ENCODE measurements at places on chromosomes 7 and 10.
A peak's percentile ranks its signal among the peaks of the same experiment; 100 is the strongest.

DNA sequence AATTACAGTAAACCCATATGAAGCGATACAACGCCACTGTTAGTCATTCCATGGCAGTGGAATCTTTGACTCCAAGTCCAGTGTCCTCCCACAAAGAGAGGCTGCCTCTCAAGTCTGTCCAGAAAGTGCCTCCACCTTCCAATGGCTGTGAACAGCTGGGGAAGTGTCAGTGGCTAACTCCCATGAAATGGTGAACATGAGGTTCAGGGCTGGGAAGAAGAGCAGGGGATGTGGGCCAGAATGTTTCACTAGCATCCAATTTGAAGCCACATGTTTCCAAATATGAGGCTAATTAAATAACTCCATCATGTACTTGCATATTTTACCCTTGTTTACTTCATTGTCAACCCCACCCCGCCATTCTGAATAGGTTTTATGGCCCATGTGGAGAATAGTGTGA is 53.1 kb upstream of the CHST15 start:
- DNase-seq: no peak

GRCh38 chr10:17836942-17837341 is 27.8 kb downstream of the MRC1 start:
- DNase-seq: peak; percentile 9

GRCh38 chr7:121395494-121395960 is 581 bp downstream of the FAM3C start:
- DNase-seq: peak; percentile 31

DNA sequence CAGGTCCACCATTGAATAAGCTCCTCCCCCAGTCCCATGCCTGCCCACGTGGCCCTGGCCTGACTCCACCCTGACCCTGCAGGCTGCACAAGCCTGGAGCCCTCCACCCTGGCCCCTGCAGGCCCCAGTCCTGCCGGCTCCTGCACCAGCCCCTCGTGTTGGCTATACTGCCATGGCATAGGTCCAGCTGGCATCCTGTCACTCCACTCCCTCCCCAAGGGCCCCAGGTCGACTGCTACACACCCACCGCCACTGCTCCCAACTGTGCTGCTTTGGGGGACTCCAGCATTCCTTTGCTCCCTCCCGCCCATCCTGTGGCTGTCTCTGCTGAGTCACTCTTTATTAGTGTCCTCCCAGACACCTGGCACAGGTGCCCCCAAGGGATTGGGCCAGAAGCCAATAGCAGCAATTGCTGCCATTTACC is 32.4 kb upstream of the HSPA12A start:
- no peak for DNase-seq

GRCh38 chr7:84142726-84143125 is 51.9 kb downstream of the SEMA3A start:
- DNase-seq: no peak

- no peak for DNase-seq
Observed at GRCh38 chr7:45922810-45923209, 1.7 kb upstream of the IGFBP3 start.

DNA sequence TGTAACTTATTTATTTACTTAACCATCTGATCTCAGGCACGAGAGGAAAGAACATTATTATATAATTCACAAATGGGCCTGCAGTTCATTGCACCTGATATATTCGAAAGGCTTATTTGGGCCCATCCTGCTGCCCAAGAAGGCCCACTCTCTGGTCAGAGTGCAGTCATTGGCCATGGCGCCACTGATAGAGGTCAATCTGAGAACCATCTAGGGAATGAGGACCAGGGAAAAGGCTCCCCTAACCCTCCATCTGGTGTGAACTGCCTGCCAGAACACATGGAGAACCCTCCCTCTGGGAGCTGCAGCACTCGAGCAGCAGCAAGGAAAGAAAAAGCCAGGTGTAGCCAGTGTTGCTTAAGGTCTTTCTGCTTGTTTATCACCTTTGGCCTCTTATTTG is 136.6 kb downstream of the REEP3 start:
- DNase-seq: no peak

DNA sequence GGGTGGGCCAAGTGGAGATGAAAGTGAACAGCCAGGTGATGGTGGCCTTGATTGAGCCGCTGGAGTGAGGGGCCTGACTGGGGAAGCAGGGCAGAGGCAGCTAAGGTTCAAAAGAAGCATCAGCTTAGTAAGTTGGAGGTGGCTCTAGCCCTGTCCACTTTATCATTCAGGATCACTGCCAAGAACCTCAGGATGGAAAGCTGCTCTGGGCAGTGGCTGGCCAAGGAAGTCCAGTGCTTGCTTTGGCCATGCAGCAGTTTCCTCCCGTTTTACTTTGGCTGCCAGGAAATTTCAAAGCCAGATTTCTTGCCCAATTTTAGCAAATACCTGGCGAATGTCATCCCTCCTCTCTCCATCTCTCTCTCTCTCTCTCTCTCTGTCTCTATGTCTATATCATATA is 384.9 kb downstream of the PLXNA4 start:
- no peak for DNase-seq

GRCh38 chr7:96400518-96400917 is 78.6 kb upstream of the SLC25A13 start:
- DNase-seq: no peak

- DNase-seq: no peak
Observed at GRCh38 chr7:139791316-139791715, 13.5 kb upstream of the HIPK2 start.

GRCh38 chr7:151695951-151696541 is 176.4 kb upstream of the RHEB start:
- peak; percentile 58 for DNase-seq

- DNase-seq: no peak
Observed at GRCh38 chr10:93333278-93333978, 148.7 kb downstream of the MYOF start.

DNA sequence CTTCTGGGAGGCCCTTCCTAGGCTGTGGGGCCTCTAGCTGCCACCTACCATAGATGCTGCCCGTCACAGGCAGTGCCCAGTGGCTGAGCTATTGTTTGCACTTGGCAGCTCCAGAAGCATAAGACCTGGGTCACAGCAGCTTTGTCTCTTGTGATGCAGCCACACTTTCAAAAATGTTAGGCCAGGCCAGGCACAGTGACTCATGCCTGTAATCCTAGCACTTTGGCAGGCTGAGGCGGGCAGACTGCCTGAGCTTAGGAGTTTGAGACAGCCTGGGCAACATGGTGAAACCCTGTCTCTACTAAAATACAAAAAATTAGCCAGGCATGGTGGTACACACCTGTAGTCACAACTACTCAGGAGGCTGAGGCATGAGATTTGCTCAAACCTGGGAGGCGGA is 9.5 kb upstream of the KAZALD1 start:
- DNase-seq: no peak

DNA sequence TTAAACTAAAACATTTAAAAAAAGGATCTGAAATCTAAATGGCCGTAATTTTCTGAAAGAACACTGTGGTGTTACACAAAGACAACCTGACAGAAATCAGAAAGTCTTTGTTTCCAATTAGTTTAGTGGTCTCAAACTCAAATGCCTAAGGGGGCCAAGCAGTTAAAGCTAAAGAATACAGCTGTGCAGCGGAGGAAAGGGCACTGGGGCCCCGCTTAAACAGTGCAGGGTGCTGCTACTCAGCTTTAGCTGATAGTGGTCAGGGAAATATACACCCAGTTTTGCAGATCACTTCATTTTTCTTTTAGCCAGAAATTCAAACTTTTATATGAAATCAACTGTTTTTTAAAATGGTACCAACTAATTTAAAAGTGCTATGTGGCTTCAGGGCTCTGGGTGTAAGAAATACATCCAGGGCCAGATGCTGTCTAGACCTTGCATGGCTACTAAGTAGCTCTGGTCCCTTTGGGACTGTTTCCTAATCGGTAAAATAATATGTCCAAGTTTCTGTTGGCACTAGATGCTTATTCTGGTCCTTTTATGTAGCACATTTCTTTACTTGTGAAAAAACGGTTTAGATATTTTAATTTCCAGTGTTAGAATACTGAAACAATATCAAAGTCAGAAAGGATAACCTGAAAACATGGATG is 161.8 kb upstream of the LAMB4 start:
- no peak for DNase-seq

GRCh38 chr10:102121739-102122372 is 1.7 kb upstream of the LDB1 start:
- no peak for DNase-seq

- DNase-seq: no peak
Observed at GRCh38 chr7:16014031-16014430, 327.5 kb upstream of the MEOX2 start.

Data from hypothalamus (tissue), 51 donors.